ENCODE measurements at places on chromosomes 3 and 15. TPM values are rescaled to one million over a fixed set of nuclear protein-coding genes. Genes with fewer than 3 reads are reported as not detected.

The ARHGEF26 gene
- total RNA-seq = 0.12 TPM

The UBR1 gene
- total RNA-seq = 38.3 TPM

The FAH gene
- 68.3 TPM for total RNA-seq

The CCDC191 gene
- total RNA-seq = 1.4 TPM

The ARNT2 gene
- 14.9 TPM for total RNA-seq

The NMB gene
- total RNA-seq = 2.6 TPM

The FANCD2OS gene
- total RNA-seq = not detected

The ATP13A5 gene
- total RNA-seq = not detected

The A4GNT gene
- not detected for total RNA-seq

The IQCH gene
- 1.3 TPM for total RNA-seq

The IQCF5 gene
- total RNA-seq = not detected

The SLC2A2 gene
- not detected for total RNA-seq

The DAZL gene
- total RNA-seq = not detected

The APEH gene
- 101 TPM for total RNA-seq

The GRAMD2A gene
- total RNA-seq = 0.08 TPM

The CCDC54 gene
- not detected for total RNA-seq

The CIP2A gene
- total RNA-seq = 1.5 TPM

The PAK6 gene
- not detected for total RNA-seq

The SCAMP5 gene
- 1.3 TPM for total RNA-seq

The NCKIPSD gene
- 7.7 TPM for total RNA-seq

The REC114 gene
- not detected for total RNA-seq

The MYH15 gene
- 1.1 TPM for total RNA-seq

The ARPC4 gene
- 143 TPM for total RNA-seq

The GOLGA8S gene
- not detected for total RNA-seq

The AQP9 gene
- 0.23 TPM for total RNA-seq

The TMEM212 gene
- not detected for total RNA-seq

The PCNP gene
- total RNA-seq = 75.9 TPM

The GOLGA8T gene
- not detected for total RNA-seq

The ADCY5 gene
- total RNA-seq = 0.23 TPM

The FES gene
- 26.2 TPM for total RNA-seq

The NANOGP8 gene
- not detected for total RNA-seq

The CASR gene
- not detected for total RNA-seq

The CPN2 gene
- not detected for total RNA-seq

The GOLGA6D gene
- total RNA-seq = not detected

The SLC15A2 gene
- 0.15 TPM for total RNA-seq

The SNTN gene
- not detected for total RNA-seq

The ZKSCAN7 gene
- 4.6 TPM for total RNA-seq

The GOLGA8J gene
- 0.12 TPM for total RNA-seq

The SEMA6D gene
- 14.9 TPM for total RNA-seq
